Fibroblast of skin of left biceps (primary cell): ENCODE measurements at places on chromosomes 16 and 17.

DNA sequence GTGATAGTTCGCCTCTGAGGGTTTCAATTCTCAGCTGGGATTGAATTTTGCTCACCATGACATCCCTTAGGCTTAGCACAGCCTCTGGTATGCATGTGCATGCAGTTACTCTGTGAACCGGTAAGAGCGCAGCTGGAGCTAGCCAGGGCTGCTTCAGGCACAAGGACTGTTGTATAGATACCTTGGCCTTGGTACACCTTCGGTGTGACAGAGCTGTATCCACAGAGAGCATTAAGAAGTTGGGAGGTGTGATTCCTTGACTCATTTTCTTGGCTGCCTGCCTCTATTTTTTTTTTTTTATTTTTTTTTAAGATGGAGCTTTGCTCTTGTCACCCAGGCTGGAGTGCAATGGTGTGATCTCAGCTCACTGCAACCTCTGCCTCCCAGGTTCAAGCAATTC, 2.2 kb upstream of the NUTF2 start:
- no peak for DNase-seq

GRCh38 chr16:24645739-24646645, 83.5 kb upstream of the TNRC6A start:
- peak; percentile 100 for DNase-seq

- no peak for DNase-seq
These were observed 1.1 kb upstream of the NXN start for GRCh38 chr17:980406-981291.

- DNase-seq = no peak
These were observed 6.6 kb downstream of the LUC7L3 start for GRCh38 chr17:50725769-50726655.

DNA sequence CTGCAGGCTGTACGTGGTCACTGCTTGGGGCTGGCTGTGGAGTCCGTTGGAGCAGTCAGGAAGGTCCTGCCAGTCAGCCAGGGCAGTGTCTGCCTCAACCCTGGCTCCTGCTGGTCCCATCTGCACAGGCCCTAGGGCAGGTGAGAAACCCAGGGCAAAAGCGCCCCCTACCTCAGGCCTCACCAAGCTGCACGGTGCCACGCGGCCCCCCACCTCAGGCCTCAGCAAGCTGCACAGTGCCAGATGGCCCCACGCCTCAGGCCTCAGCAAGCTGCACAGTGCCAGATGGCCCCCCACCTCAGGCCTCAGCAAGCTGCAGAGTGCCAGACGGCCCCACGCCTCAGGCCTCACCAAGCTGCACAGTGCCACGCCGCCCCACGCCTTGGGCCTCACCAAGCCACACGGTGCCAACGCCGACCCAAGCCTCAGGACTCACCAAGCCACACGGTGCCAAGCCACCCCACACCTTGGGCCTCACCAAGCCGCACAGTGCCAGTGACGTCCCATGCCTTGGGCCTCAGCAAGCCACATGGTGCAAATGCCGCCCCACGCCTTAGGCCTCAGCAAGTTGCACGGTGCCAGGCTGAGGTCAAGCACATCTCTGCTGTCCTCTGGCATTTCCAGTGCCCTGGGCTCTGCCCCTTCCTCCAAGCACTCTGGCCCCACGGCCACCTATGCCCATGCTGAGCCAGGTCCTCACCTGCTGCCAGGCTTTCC, 5.5 kb downstream of the TMEM204 start:
- no peak for DNase-seq

- DNase-seq = no peak
These were observed 56.1 kb downstream of the ARSG start for GRCh38 chr17:68347380-68347779.

GRCh38 chr16:47506800-47507199, 45.7 kb downstream of the PHKB start:
- no peak for DNase-seq

DNA sequence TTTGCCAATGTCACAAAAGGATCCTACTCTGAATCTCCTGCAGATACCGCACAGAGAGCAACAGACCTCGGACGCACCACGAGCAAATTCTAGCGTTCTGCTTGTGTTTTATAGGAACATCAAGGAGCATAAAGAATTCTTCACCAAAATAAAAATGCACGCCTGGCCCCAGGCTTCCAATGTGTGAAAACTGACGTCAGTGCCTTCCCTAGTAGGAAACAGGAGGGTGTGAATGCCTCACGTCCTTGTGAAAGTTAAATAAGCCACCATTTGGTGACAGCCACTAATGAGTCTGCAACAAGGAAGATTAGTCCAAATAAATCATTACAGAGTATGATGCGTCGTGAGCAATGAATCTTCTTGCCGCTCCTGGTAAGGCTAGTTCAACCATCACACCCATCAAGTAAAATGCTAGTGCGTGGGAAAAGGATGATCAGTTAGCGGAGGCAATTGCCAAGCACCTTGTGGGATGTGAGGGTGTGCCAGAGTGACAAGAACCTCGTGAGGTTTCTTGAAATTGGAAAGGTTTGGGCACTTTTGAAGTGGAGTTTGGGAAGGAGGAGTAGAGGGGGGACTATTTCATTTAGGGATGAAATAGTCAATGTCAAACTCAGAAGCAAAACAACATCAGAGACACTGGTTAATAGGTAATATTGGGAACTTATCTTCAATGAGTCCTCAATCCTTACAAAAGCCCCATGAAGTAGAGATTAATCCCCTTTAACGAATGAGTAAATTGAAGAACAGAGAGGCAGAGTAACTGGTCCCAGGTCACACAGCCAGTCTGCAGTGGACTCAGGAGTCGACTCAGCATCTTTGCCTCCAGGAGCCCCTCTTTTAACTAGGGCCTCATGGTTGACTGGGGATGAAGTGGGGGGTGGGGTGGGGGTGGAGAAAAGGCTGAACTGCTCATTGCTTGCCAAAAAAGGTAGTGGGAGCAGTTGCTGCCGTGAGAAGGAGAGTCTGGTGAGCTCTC, 238.8 kb downstream of the SLC39A11 start:
- no peak for DNase-seq

DNA sequence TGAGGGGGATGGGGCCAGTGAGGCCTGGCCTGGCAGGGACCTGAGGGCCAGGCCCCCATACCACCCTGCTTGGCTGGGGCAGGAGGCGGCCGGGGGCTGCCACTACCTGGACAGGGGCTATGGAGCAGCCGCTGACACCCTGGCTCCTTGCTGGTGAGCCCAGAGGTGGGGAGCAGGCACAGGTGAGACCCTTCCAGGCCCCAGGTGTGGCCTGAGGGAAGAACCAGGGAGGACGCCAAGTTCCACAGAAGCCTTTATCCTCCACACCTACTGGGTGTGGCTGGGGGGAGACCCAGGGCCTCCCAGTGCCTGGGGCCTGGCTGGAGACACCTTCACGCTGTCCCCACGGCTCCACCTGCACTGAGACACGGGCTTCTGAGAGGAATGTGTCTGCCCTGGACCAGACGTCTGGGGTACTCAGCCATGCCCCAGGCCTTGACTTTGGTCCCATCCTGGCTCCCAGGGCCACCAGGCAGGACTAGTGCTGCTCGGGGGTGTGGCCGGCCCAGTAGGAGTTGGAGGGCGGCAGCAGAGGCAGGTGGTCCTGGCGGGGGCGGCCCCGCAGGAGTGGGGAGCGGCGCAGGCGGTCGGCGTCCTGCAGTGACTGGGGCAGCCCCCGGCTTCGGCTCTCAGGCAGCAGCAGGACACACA, 4.7 kb downstream of the SLC22A31 start:
- no peak for DNase-seq

DNA sequence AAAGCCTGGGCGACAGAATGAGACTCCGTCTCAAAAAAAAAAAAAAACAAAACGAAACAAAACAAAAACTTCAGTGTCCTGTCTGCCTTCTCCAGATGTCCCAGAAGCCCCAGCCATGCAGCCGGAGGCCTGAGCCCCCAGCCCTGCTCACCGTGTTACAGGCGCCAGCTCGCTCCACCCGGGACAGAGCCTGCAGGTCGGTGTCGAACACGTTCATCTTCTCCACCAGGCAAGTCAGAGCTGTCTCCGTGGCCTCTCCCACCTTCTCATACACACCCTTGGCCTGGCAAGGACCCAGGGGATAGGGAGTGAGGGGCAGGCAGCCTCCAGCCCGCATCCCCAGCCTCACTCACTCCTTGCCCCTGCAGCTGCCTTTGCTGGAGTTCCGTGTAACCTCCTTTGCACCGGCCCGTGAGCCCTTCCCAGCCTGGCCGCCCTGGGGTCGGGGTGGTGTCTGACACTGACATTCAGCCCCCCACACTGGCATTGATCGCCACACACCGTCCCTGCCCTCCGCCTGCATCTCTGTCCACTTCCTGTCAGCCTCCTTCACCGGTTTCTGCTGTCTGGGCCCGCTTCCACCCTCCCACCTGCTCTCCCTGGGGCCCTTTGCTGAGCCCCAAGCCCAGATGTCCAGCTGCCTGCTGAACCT, 20.9 kb downstream of the ATP2A3 start:
- no peak for DNase-seq

DNA sequence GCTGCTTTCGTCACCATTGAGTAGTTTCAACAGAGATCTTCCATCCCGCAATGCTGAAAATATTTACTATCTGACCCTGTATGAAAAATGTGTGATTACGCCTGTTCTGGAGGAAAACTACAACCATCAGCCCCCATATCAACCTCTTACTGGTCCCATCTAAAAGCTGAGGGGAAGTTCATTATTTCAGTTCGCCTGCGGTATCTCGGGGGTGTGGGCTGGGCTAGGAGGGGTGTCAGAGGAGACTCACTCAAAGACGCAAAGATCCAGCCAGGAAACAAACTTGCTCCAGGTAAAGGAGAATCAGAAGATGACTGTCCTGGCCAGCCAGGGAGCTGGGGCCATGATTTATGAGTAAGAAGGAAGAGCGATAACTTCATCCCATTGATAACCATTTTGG, 13.7 kb downstream of the CACNG1 start:
- no peak for DNase-seq

GRCh38 chr17:56148333-56148732, 4.9 kb upstream of the ANKFN1 start:
- no peak for DNase-seq

- DNase-seq = no peak
These were observed 100.7 kb downstream of the LYRM1 start for GRCh38 chr16:21001262-21001661.

DNA sequence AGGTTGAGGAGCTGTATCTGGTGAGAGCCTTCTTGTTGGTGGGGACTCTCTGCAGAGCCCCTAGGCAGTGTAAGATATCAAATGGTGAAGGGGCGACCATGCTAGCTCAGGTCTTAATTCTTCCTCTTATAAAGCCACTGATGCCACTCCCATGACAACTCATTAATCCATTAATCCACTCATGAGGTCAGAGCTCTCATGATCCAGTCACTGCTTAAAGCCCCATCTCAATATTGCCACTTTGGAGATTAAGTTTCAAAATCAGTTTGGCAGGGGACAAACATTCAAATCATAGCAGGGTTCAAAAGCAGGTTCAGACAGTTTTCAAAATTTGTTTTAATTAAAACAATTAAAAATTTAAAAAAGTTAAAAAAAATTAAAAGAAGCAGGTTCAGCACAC, 13.1 kb upstream of the SPECC1 start:
- no peak for DNase-seq

DNA sequence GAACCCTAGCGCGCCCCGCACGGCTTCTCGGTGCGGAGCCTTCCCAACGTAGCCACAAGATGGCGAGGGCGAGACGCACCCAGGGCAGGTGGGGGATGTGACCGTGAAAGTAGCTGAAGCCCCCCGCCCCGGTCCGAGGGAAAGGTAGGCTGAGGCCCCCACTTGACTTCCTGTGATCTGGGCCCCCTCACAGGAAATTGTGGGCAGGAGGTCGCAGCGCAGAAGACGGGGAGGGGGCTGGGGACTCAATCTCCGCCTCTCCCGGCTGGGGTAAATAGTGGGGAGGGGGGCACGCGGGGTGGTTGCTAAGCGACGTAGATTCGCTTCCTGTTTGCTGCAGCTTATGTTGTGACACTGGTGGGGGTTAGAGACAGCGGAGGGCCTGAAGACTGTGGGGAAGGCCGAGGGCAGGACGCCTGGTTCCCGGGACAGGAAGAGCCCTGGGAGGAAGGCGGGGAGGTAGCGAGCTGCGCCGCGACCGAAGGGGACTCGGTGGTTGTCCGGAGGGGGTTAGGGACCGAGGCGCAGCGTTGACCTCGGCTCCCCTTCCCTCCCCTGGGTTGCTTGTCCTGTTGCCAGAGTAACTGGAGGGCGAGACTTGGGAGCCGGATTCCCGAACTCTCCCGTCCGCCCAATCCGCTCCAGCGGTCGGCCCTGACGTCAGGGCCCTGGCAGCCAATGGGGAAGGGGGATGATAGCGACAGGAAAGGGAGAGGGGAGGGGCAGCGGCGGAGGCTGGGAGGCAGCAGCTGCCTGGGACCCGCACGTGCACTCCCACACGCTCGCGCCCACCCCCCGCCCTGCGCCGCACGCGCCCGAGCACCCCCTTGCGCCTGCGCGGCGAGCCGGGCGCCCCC, 1.2 kb downstream of the KDM6B start:
- peak; percentile 98 for DNase-seq

- DNase-seq = no peak
These were observed 11.3 kb downstream of the GINS2 start for GRCh38 chr16:85677383-85677967.

GRCh38 chr17:58112970-58113631, 29.9 kb downstream of the DYNLL2 start:
- peak; percentile 21 for DNase-seq

GRCh38 chr17:65556014-65556909, 5.2 kb downstream of the AXIN2 start:
- DNase-seq = no peak

DNA sequence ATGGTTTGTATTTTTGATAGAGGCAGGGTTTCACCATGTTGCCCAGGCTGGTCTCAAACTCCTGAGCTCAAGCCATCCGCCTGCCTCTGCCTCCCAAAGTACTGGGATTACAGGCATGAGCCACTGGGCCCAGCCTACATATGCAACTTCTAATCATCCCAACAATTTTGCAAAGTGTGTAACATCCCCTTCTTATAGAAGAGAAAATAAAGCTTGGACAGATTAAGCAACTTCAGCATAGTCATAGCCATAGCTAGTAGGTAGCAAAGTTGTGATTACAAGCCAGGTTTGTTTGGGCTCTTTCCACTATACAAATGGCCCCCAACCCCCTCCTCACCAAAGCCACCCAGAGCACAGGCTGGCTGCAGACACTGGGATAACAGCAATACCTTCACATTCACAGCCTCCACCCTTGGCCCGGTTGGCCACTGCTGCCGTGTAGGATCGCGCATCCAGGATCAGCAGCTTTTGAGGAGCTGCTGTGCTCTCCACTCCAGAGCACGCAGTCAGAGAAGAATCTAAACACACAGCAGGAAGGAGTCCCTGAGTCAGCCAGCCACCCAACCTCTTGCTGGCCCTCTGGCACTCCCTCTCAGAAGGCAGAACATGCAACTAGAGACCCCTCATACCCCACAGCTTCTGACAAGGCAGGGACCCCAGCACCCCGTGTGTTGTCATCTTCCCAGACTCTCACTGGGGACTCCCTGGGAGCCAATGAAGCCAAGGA, 7.9 kb downstream of the MTMR4 start:
- DNase-seq = no peak

DNA sequence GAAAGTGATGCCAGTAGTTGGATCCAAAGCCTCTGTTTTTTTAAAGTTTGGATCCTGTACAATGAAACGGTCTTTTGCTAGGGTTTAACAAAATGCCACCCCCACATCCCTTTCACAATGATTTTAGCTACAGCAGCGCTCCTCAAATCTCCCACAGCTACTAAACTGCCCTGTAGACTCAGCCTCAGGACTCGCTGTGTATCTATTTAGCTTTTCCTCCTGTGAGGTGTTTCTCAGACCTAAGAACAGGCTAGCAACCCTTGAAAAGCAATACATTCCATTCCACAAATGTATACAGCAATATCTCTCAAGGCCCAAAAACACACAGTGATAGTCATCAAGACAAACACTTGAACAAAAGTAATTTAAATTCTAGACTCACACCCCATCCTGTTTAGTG, 206.4 kb downstream of the ZFHX3 start:
- no peak for DNase-seq
